ENCODE measurements at places on chromosomes 3 and 15. TPM values are rescaled to one million over a fixed set of nuclear protein-coding genes. Genes with fewer than 3 reads are reported as not detected.

Gene PPM1L
- polyA plus RNA-seq = 6.3 TPM

Gene MRAS
- 34.6 TPM for polyA plus RNA-seq

Gene CHRD
- polyA plus RNA-seq = 9.9 TPM

Gene MUC20
- 18.1 TPM for polyA plus RNA-seq

Gene CDHR4
- not detected for polyA plus RNA-seq

Gene EPHB3
- 29.2 TPM for polyA plus RNA-seq

Gene NR1I2
- polyA plus RNA-seq = 0.49 TPM

Gene CADPS
- polyA plus RNA-seq = 1.2 TPM

Gene NRROS
- 3.8 TPM for polyA plus RNA-seq

Gene SLC28A2
- polyA plus RNA-seq = 0.43 TPM

Gene A4GNT
- polyA plus RNA-seq = 0.83 TPM

DNA sequence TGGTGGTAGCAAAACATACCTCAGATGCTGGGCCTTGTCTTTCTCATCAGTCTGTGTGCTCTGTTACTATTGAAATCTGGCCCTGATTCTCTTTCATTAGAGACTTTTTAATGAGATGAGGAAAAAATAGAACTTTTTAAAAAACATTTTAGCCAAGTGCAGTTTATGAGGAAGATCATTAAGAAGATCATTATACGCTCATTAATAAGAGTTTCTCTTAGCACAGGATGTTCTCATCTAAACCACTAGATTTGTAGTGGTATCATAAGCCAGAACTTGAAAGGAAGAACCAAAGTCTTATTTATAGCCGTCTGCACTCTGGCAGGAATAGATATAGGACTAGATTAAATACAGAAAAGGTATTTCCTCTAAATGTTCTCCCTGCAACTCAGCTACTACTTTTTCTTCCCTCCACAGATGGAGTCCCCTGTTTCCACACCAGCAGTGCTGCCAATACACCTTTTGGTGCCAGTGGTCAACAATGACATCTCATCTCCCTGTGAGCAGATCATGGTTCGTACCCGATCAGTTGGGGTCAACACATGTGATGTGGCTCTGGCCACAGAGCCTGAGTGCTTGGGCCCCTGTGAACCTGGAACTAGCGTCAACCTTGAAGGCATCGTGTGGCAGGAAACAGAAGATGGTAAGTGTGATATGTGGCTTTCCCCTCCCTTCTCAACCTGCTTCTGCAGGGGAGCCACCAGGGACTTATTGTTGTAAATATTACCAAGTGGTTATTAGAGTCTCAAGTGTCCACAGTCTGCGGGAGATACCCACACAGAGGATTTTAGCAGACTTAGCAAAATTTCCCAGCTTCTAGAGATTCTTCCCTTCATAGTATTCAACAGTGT is 152.8 kb downstream of the RBPMS2 start:
- no peak for DNase-seq

GRCh38 chr3:10768708-10769394 is 47.2 kb upstream of the SLC6A11 start:
- DNase-seq = no peak

GRCh38 chr3:130975251-130975650 is 51.4 kb downstream of the ASTE1 start:
- DNase-seq = no peak

- DNase-seq = no peak
Observed at GRCh38 chr3:134449277-134449676, 36.5 kb downstream of the ANAPC13 start.

DNA sequence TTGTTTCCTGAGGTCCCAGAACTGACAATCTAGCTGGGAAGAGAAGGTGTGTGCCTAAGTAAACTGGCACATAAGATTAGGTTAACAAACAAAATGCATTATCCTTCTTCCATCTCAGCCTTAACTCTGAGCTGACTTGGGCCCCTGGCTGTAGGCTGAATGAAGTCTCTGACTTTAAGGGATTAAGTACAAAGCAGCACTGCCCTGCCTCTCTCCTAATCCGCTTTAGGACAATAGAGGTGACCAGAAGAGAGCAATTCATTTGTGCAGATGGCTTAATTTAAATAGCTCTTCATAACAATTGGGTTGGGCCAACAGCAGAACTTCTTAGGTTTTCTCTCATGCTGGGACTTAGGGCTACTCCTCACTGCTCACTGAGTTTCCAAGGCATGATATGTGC is 181.6 kb upstream of the SOX14 start:
- no peak for DNase-seq

DNA sequence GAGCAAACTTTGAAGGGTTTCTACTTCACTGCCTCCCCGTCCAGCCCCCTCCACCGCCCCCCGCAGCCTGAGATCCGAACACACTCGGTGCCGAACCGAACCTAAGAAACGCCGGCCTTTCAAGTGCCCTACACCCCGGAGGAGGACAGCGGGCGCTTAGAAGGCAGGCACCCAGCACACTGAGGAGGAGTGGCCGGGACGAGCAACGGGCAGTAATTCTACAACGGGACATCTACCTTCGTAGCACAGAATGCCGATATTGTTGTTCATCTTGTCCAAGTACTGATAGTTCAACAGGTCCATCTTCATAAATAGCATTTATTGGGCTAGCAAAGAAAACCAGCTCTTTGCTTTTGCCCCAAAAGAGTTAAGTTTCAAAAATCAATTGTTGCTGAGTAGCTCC is 513 bp downstream of the VGLL4 start:
- DNase-seq = no peak

GRCh38 chr15:76339305-76340197 is 3.0 kb downstream of the ISL2 start:
- DNase-seq = no peak

- no peak for DNase-seq
Observed at GRCh38 chr3:83500422-83500821, 1458.4 kb upstream of the CADM2 start.

DNA sequence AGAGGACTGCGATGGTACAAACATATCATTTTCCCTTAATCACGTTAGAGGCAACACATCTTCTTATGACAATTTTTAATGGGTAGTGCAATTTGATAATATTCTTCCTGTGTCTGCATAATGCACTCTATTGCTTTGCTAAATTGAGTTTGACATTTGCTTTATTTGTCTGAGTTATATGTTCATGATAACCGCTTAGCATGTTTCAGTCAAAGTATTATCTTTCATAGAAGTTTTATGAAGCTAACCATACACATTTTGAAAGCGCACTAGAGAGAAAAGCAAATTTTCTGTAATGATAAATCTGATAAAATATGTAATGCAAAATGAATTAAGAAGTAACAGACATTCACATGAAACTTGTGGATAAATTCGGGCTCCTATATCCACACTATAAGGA is 1276.9 kb downstream of the ZPLD1 start:
- DNase-seq = no peak

DNA sequence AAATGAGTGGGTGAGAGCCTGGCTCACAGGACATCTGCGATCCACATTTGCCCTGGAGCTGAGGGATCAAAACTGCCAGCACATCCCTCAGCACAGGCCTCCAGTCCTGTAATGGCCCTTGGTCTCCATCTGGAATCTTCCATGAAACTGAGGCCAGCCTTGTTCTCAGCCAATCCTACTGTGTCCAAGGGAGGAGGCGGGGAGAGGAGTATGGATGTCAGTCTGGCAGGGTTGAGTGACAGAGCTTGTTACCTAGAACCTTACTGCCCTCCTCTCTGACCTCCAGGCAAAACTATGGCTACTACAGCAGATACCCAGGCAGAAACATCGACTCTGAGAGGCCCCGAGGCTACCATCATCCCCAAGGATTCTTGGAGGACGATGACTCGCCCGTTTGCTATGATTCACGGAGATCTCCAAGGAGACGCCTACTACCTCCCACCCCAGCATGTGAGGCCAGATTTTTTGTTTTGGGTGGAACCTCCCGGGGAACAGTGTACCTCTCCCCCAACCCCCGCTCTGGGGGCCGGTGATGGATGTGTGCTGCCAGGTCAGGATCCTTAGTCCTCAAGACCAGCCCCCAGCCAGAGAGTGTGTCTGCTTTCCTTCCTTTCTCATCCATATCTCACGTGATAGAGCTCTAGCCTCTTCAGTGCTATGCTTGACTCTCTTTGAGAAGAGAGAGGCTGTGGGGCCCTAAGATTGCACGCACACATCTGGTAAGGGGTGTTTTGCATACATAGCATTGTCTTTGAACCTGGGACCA is 41.3 kb downstream of the CHDH start:
- DNase-seq = no peak

GRCh38 chr15:89964232-89964954 is 36.7 kb upstream of the ZNF710 start:
- no peak for DNase-seq

GRCh38 chr15:29476503-29477080 is 207.0 kb upstream of the NSMCE3 start:
- DNase-seq = no peak

GRCh38 chr15:48242015-48242414 is 35.9 kb downstream of the SLC12A1 start:
- no peak for DNase-seq

DNA sequence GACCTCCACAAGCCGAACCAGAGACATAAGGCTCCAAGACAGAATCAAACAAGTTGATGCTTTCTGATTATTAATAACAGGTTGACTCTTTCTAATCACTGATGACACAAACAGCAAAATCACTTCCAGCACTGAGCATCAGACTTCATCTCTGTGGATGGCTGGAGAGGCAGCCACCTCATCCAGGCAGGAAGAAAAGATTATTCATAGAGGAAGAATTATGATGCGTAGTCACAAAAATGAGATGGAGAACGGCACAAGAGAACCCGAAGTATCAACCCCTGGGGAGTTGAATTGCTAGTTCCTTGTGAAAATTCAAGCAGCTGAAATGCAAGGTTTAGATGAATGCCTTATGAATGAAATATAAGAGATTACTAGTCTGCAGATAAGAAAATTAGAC is 49.9 kb upstream of the LMCD1 start:
- DNase-seq = no peak

DNA sequence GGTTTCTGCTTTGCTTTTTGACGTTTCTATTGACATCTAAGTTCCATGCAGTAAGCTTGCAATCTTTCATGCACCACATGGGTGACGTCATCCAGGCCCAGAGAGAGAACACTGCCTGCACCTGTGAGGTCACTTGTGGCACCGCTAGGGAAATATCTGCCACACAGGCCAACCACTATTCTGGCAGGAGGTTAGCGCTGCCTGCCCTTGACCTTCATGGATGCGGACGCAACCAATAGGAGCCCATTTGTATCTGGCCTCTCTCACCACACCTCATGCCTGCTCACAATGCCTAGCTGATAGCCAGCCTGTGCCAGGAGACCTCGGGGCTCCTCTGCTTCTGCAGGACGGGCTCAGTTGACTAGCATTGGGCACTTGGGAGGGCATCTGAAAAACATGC is 55.8 kb upstream of the PRR23E start:
- no peak for DNase-seq

DNA sequence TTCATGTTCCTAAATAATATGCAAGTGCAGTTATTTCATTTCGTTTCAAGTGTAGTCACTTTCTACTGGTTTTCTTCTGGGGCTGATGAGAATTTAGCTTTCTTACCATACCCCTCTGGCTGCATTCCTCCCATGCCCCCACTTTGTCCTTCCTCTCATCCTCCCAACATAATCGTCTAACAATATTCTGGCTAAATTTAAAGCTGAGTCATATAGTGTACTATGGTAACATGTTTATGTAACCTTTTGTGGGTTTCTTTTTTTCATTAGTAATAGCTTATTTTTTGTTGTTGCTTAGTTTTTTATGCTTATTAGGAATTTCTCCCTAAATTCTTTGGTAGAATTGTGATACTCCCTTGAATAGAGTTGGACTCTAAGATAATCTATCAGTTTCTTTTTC is 30.5 kb downstream of the DUT start:
- DNase-seq = no peak

- no peak for DNase-seq
Observed at GRCh38 chr3:136008732-136009470, 43.4 kb downstream of the PPP2R3A start.

DNA sequence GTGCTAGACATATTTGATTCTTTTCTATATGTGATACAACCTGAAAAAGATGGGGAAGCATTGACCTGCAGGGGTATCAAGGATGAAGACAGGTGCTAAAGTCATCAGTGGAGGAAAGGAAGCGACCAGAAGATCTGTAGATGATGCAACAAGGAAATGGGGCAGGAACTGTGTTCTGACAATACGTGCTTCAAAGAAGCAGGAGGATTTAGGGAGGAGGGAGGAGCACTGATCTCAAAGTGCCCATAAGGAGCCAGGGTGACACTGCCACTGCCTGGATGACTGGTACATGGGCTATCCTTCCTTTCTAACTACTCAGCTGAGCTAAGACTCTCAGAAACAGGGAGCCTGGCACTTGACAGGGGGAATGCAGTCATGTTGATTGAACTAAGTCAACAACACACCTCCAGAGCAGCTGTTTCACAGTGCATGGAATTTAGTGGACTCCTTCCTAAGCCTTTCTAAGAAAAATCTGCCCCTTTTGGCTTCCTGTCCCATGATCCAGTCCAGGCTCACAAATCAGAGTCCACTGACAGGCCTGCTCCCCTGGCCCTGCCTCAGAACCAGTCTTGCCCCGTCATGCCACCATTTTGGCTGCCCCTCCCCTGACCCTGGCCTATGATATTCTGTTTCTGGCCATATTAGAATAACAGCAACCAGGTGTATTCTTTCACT is 12.0 kb downstream of the LYSMD4 start:
- no peak for DNase-seq

- DNase-seq = no peak
Observed at GRCh38 chr15:101479342-101479845, 10.1 kb downstream of the PCSK6 start.

GRCh38 chr3:108511055-108511454 is 659 bp upstream of the MYH15 start:
- no peak for DNase-seq

DNA sequence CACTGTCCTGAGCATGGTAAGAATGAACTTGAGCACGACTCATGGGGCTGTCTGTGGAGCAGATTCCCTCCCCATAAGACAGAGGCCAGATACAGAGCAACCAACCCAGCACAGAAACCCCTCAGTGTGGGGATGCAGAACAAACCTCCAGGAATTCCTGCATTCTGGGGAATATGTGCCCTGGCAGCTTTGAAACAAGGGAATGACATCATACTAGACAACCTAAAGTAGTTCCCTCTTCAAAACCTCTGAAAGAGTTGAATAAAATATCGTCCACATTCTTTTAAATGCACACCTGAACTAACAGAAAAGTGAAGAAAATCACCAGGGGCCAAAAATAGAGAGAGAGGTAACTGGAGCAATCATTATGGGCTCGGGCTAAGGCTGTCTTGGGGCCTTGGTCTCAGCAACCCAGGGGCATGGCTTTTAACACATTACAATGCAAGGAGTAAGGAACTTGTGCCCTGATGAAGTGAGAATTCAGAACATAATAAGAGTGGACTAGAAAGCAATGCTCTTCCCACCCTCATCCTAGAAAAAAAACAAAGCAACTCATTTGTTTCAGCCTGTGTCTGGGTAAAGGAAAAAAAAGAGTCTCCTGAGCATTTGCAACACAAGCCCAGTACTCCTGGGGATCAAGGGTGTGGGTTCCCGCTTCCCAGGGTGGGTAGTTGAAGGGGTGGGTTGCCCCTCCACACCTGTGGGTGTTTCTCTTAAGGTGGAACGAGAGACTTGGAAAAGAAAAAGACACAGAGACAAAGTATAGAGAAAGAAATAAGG is 43.9 kb downstream of the ADIPOQ start:
- no peak for DNase-seq

GRCh38 chr15:70504299-70504951 is 258.9 kb downstream of the UACA start:
- no peak for DNase-seq

All from right renal cortex interstitium (tissue), 3 donors.